ENCODE measurements at places on chromosomes 4 and X. TPM values are rescaled to one million over a fixed set of nuclear protein-coding genes. Genes with fewer than 3 reads are reported as not detected.

DNA sequence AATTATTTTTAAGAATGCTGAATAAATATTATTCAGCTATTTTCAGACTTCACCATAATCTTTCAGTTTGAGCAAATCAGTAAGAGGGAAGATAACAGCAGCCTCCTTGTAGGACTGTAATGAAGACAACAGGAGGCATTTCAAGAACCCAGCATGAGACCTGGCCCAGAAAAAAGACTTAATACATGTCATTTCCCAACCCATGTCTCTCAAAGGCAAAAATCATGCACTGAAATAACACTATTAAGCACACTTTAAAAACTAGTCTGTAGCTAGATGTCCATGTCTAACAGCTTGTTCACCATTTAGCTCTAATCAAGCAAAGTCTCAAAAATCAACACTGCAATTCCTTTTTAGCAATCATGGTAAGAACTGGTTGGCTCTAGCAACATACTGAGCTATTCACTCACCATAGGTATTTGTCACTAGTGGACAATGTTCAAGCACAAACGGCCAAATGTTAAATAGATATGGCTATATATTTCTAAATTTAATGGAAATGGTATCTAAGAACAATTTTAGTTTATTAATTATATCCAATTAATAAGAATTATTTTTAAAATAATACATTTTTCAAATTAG, 109.9 kb downstream of the WDFY3 start:
- no peak for DNase-seq

GRCh38 chr4:155974476-155974749, 20.7 kb upstream of the CTSO start:
- DNase-seq, result no peak

GRCh38 chr4:55670695-55671094, 34.6 kb upstream of the NMU start:
- DNase-seq, result no peak

GRCh38 chr4:12583275-12583674, 900.9 kb downstream of the RAB28 start:
- no peak for DNase-seq

- DNase-seq, result no peak
Observed at GRCh38 chr4:1751919-1752283, 30.6 kb downstream of the TACC3 start.

The GPM6B gene
- total RNA-seq, result not detected

The CD40LG gene
- not detected for total RNA-seq

The IL1RAPL2 gene
- total RNA-seq, result not detected

The QRFPR gene
- not detected for total RNA-seq

The CCNA2 gene
- 318 TPM for total RNA-seq

The NSG1 gene
- not detected for total RNA-seq

The UXT gene
- 97.5 TPM for total RNA-seq

Measured in SJSA1 (cell line).